ENCODE measurements at places on chromosomes 5 and 9.

DNA sequence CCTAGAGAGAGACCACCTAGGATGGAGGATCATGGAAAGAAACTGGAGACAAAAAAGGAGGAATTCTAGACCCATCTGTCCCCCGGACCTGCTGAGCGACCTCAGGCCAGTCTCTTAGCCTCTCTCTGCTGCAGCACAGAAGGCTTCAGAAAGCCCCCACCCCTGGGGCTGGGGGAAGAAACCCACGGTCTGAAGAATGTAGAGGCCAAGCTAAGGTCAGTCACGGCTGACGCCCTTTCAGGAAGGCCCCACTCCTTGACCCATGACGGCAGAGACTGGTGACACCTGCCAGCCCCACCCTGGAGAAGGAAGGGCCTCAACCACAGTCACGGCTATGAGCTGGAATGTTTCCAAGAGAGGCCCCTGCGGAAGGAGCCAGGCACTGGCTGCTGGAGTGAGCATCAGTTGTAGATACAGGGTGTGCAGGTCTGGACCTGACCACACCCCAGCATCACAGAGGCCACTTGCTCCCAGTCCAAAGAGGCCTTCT lies 120.5 kb upstream of the BOD1 start:
- no peak for DNase-seq

DNA sequence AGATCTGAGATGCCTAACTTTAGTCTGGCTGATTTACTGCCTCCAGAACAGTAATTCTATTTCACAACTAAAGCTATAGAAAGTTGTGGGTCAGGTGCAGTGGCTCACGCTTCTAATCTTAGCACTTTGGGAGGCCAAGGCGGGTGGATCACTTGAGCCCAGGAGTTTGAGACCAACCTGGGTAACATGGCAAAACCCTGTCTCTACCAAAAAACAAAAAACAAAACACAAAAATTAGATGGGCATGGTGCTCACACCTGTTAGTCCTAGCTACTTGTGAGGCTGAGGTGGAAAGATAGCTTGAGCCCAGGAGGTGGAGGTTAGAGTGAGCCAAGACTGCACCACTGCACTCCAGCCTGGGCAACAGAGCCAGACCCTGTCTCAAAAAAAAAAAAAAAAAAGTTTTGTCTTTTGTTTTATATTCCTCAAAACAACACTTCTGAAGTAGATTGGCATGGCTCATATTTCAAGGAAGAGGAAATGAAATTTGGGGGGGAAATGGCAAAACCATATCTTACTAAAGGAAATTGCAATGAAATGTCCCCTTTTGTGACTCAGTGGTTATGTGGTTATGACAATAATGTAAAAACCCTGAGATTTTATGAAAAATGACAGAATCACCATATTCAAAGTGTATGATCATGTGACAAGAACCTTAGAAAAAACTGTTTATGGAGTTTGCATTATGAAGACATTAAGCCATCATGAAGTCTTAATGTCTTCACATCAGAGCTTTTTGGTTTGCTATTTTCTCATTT lies 16.2 kb downstream of the FNBP1 start:
- DNase-seq: no peak

GRCh38 chr5:51380603-51381207 lies 2.5 kb upstream of the ISL1 start:
- DNase-seq: no peak

GRCh38 chr9:126421567-126422428 lies 95.2 kb downstream of the MVB12B start:
- DNase-seq: no peak

DNA sequence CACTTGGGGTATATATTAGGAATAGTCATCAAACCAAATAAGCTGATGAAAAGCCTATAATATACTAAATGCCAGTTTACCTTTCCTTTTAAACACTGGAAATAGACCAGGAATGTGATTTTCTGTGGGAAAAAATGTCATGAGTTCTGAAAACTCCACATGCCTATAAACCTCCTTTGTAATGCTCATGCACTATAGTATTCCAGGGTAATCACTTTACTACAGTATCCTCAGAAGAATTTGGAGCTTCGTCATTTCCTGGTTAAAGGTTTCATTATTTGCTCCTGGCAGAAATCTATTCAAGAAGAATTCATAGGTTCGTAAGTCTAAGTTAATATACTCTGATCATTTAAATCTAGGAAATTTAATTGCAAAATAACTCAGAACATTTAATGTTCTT lies 1076.7 kb upstream of the DMAC1 start:
- no peak for DNase-seq

DNA sequence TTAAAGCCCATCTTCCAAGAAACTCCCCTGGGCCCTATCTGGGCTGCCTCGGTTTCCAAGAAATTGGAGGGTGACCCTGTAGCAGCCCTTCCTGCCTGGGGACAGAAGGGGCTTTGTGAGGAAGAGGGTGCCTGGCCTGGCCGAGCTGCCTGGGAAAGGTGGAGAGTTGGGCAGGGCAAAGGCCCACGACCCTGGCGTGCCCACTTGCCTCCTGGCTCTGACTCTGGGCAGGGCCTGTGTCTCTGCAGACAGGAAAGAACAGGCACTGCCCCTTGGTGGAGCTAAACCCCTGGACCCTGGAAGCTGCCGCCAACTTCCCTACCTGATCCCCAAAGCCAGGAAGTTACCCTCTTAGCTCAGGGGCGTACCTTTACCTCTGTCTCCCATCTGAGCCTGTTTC lies 149.3 kb downstream of the RGS3 start:
- no peak for DNase-seq

DNA sequence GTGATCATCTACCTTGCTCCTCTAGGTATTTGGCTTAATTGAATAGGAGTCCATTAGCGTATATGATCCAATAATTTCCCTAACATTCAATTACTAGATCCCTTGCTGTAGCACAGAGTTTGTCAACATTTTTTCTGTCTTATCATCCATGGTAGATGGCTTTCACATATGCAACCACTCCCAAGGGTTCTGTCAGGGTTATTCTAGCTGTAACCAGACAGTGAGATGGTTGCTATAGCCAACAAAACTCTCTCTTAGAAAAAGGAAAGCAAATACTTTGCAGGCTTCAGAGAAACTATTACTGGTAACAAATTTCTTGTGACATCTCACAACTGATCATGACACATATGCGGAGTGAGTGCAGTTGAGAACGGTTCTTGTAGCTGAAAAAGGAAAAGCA lies 96.2 kb upstream of the EFNA5 start:
- DNase-seq: no peak

DNA sequence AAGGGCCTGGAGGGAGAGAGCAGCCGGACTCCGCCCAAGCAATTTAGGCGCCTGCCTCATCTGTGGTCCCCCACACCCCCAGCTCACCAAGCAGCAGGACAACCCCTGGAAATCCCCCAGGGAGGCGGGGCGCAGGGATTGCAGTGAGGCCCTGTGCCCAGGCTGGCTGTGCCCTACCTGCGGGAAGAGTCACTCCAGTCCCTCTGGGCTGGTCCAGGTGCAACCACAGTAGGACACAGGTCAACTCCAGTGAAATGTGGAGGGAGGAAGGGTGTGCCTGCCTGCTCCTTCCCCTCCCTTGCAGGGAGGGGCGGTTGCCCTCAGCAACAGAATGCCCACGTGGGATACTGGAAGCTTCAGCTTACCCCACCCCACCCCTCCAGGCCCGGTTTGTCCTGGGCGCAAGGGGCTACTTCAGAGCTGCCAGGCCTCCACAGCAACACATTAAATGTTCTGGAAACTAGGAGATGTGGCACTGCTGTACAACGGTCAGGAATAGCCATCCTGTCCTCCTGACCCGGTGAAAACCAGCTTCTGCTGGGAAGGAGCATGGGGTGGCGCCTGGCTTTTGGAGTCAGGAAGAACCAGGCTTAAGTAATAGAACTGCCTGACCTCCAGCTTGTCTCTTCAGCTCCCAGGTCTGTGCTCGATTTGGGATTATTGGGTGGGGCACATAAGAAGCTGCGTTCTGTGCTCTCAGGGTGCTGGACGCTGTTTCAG lies 22.5 kb downstream of the ABO start:
- no peak for DNase-seq
